ACHN (cell line): ENCODE measurements at places on chromosomes 5 and 9.

DNA sequence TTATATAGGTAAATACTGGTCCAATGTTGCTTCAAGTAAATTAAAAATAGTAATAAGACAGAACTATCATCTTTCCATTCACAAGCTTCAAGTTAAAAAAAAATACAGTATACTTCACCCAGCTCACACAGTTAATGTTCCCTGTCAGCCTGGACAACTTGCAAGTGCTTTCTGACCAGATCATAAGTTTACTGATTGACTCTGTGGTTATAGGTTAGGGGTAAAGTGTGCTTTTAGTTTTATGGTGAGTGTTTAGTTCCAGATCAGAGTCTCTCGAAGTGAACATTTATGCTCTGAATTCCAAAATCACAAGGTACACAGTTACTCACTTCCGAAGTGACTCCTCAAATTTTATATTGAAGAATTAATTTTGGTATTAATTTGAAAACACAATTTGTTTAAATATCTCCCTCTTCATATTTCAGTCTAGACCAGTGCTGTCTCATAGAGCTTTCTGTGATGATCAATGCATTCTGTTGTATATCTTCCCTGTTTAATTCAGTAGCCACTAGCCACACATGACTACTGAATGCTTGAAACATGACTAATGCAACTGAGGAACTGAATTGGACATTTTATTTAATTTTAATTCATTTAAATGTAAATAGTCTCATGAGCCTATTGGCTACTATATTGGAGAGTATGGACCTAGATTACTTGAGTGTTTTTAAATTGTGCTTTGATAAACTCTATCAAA, 90.7 kb downstream of the MEF2C start:
- peak; percentile 82 for DNase-seq

DNA sequence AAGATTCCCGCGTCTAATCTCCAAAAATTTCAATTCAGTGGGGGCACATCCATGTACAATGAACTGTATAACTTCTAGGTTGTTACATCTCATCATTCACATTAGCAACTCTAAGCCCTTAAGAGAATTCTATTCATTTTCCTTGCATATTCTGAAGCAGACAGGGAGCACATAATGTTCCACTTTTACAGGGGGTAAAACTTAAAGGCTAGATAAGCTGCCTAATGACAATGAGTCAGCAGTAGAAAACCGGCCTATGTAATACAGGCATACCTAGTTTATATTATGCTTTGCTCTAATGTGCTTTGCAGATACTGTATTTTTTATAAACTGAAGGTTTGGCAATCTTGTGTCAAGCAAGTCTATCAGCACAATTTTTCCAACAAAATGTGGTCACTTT, 40.4 kb downstream of the PTAR1 start:
- DNase-seq: no peak

GRCh38 chr9:91503673-91504081, 80.0 kb upstream of the NFIL3 start:
- no peak for DNase-seq

DNA sequence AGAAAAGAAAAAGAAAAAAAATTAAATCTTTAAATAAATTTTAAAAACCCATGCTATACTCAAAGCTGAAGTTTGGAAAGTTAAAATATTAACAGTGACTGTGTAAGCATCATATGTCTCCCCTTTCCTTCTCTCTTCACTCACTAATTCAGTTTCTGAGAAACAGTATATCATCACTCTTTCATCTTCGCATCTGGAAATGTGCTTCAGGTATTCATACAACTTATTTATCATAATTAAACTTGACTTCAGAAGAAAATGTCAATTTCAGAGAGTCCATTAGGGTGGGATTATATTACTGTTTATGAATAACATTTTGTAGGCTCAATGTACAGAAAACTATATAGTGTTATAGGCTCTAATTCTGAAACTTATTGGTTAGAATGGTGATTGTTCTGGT, 29.3 kb upstream of the TARS1 start:
- no peak for DNase-seq

GRCh38 chr9:33185858-33186257, 18.7 kb upstream of the B4GALT1 start:
- no peak for DNase-seq
